ENCODE measurements at places on chromosomes 11 and 22. TPM values are rescaled to one million over a fixed set of nuclear protein-coding genes. Genes with fewer than 3 reads are reported as not detected.

The CDC42EP2 gene
- total RNA-seq, result 10.3 TPM

The CDHR5 gene
- total RNA-seq, result 359 TPM

The ZNF280B gene
- 1.4 TPM for total RNA-seq

GRCh38 chr11:75445315-75445953 is 12.4 kb upstream of the KLHL35 start:
- DNase-seq, result peak; percentile 81

DNA sequence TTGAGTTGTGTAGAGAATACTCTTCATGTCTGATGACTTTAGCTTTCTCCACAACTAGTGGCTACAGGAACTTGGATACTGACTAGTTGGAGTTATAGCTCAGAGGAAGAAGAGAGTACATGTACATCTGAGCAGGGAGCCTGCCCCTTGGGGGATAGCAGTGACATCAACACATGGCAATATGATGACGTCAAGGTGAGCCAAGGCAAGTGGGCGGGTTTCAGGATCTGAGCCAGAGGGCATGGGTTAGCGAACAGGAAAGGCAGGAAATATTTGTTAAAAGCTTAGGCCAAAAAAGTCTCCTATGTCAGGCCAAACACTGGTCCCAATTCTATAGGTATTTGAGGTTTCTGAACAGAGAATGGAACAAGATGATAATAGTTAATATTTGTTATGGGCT is 42.0 kb upstream of the HORMAD2 start:
- DNase-seq, result no peak

DNA sequence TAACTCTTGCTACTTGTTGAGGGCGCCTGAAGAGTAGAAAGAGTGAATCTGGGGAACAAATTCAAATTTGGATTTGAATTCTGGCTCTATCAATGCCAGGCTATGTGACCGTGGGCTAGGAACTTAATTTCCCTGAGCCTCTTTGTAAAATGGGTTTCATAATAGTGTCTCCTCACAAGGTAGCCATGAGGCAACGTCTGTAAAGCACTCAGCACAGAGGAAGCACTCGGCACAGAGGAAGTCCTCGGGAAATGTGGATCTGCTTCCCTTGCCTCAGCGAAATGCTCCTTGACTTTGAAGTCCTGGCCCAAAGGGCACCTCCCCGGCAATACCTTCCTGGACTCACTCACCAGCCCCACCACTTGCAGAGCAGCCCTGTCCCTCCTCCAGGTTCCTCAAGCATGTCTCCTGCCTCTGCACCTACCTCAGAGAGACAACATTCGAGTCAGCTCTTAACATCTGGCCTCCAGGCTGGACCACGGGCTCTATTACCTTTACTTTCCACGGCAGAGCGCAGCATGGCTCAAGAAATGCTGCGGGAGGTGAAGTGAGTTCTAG is 17.7 kb downstream of the CD6 start:
- DNase-seq, result no peak

GRCh38 chr22:24486501-24486921 is 8.6 kb upstream of the UPB1 start:
- no peak for DNase-seq

DNA sequence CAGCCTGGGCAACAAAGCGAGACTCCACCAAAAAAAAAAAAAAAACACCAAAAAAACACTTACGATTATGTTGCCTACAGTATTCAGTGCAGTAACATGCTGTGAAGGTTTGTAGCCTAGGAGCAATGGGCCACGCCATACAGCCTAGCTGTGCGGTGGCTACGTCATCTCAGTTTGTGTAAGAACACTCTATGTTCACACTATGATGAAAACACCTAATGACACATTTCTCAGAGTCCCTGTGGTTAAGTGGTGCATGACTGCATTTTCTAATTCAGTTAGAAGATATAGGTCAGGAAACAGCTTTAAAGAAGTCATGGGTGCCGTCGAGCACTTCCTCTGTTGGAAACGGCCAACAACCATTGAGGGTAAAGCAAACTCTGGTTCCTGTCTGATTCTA is 75.7 kb upstream of the ANO1 start:
- no peak for DNase-seq

DNA sequence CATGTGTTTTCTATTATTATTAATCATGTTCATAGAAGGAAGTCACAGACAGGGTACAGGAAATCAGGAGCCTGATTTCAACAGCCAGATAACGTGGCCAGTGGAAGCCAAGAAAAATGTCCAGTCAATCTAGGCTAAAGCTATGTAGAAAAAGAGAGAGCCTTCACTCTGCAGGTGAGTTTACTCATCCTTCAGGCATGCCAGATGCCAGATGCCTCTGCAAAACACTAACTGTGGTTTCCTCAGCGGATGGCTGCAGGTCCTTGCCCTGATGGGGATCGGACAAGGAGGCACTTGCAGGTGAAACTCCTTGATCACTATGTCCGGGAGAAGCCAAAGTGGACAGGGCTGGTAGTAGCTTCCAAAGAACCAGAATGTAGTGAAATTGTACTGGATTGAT is 962.3 kb upstream of the RAG2 start:
- no peak for DNase-seq

DNA sequence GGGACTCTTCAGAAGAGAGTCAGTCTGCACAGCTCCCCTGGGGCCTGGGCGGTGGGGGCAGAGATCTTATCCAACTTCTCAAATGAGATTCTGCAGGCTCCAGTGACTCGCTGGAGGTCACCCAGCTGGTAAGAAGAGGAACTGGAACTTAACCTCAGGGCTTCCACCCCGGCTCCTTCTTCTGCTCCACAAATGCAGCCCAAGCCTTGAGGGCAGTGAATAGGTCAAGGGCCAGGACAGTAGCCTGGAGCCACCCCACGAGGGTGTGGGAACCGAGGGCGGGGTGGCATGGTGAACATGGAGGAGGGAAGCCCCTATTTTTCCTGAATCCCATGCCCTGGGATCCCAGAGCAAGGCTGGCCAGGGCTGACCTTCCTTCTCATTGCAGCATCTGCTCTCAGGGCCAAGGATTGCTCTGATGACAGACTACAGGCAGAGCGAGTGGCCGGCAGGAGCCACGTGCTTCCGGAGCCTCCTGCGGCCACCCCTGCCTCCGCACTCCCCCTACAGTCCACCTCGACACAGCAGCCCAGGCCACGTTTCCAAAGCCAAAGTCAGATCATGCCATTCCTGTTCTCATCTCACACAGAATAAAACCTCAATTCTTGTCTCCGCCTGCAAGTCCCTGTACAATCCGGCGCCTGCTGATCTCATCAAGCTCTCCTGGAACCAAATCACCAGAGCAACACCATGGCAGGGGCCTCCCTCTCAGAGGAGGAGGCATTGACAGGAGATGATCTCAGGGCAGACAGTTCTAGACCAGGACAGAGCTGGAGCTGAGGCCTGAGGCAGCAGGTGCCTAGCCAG is 21.1 kb upstream of the UPK3A start:
- peak; percentile 66 for DNase-seq

- no peak for DNase-seq
Measured at GRCh38 chr11:120576606-120577005, 65.1 kb downstream of the GRIK4 start.

GRCh38 chr22:38871360-38872171 is 450 bp downstream of the CBX6 start:
- peak; percentile 33 for DNase-seq

GRCh38 chr11:14577835-14578529 is 57.8 kb upstream of the PSMA1 start:
- no peak for DNase-seq

DNA sequence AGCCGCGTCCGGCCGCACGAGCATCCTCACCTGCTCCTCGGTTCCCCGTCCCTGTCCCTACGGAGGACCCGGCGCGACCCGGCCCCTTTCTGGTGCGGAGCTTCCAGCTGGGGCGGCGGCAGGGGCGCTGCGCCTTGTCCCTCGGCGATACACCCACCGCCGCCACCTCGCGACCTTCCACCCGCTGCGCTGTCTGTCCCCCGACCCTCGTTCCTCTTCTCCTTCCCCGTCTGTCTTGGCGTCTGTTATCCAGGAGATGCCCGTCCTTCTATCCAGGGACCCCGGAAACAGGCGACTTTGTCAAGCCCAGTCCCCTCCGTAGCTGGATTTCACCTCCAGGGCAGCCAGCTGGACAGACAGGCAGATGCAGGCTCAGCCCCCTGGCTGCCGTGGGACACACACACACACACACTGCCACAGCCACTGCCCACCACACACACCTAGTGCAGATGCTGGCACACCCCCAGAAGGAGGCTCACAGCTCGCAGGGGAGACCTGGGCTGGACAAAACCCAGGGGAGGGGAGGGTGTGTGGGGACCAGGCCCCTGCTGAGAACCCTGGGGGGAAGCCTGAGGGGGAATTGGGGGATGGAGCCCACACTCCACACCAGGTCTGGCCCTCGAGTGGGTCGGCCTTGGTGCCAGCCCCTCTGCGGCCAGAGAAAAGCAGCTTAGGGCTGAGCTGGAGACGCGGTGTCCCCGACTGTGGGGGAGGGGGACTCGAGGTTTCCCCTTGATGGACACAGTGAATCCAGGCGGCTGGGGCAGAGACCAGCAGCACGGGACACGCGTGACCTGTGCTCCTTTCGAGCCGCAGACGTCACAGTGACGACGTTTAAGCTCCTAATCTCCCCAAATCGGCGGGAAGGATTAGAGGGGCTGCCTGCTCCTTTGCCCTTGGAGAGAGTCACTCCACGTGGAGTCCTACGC is 788 bp downstream of the DRD4 start:
- no peak for DNase-seq

- DNase-seq, result no peak
Measured at GRCh38 chr11:129372609-129373488, 2.8 kb upstream of the BARX2 start.

- no peak for DNase-seq
Measured at GRCh38 chr11:33063326-33063881, 24.0 kb downstream of the TCP11L1 start.

- DNase-seq, result no peak
Measured at GRCh38 chr11:128590587-128590986, 3.2 kb upstream of the ETS1 start.

GRCh38 chr11:123841174-123841573 is 35.0 kb upstream of the OR6M1 start:
- DNase-seq, result no peak

GRCh38 chr22:44347080-44347479 is 34.3 kb upstream of the SHISAL1 start:
- no peak for DNase-seq

- peak; percentile 85 for DNase-seq
Measured at GRCh38 chr11:795634-796564, 2.2 kb downstream of the SLC25A22 start.

DNA sequence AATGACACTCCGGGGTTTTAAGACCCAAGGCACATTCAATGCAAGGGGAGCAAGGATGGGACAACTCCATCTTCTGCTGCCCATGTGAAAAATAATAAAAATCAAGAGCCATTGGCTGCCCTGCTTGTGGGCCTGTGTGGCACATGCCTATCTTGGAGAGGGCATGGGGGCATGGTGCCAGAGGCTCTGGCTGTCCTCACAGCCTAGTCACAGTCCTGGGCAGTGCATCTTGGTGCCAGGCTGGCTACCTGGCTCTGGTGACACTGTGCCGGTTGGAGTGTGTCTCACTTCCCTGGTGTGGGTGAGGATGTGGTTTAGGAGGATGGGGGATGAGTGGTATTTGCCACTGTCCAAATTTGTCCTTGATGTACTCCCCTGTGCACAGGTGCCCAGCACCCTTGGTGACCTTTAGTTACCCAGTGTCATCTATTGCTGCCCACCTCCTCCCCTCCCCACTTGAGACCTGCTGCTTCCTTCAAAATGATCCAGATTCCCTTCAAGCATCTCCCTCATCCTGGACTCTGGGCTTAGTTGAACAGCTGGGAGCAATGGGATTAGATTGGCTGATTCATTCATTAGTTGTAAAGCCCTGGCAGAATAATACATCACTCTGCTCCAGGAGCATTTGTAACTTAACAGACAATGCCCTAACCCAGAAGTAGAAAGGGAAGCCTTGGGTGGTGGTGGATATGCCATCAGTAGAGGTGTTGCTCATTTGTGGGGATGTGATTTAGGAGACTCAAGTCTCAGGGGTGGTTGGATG is 4.6 kb downstream of the TMEM86A start:
- DNase-seq, result no peak

All from left colon (tissue), 2 donors.